ENCODE measurements at places on chromosomes 2 and 18.

GRCh38 chr18:10410472-10411308, 43.7 kb upstream of the APCDD1 start:
- no peak for DNase-seq

DNA sequence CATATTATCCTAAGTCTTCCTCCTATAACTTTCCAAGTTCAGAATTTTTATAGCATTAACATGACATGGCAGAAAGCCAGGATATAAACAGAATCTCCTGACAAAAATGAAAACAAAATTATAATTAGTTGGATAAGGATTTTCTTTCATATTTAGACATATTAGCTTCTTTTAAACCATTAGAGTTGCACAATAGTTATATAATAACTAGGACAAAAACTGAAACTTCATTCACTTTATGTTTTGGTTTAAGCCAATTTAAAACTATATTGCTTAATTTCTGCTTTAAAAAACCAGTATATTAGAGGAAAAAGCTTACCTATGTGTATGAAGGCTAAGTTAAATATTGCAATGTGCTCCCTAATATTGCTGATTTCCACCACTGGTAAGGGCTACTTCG, 254.8 kb downstream of the GPD2 start:
- no peak for DNase-seq

GRCh38 chr18:518081-518480, 17.6 kb upstream of the COLEC12 start:
- no peak for DNase-seq

GRCh38 chr2:208334230-208334629, 68.2 kb downstream of the PIKFYVE start:
- no peak for DNase-seq

- no peak for DNase-seq
Measured at GRCh38 chr2:69452687-69453086, 15.5 kb upstream of the NFU1 start.

GRCh38 chr2:208546107-208546506, 139.5 kb downstream of the PTH2R start:
- no peak for DNase-seq

DNA sequence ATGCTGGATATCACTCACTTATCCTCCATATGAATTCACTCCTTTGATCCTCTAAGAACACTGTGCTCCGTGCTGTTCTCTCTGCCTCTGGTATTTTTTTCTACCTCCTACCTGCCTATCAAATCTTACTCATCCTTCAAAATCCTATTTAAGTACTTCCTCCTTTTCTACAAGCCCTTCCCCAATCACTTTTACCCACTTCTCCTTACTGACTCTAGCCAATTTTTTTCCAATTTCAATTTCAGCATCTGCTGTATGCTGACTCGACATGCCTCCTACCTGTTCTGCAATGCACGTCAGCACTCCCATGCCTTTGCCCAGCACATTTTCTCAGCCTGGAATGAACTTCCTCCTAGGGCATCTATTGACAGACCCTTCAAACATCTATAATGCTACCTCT, 37.3 kb upstream of the LNPK start:
- no peak for DNase-seq

- DNase-seq, result no peak
Measured at GRCh38 chr18:44741511-44741910, 60.8 kb downstream of the SETBP1 start.

GRCh38 chr2:241235859-241236593, 47.5 kb downstream of the ANO7 start:
- DNase-seq, result no peak

GRCh38 chr2:45339253-45339652, 271.8 kb downstream of the SRBD1 start:
- DNase-seq, result no peak

- DNase-seq, result no peak
Measured at GRCh38 chr2:152033011-152033925, 65.6 kb downstream of the CACNB4 start.

DNA sequence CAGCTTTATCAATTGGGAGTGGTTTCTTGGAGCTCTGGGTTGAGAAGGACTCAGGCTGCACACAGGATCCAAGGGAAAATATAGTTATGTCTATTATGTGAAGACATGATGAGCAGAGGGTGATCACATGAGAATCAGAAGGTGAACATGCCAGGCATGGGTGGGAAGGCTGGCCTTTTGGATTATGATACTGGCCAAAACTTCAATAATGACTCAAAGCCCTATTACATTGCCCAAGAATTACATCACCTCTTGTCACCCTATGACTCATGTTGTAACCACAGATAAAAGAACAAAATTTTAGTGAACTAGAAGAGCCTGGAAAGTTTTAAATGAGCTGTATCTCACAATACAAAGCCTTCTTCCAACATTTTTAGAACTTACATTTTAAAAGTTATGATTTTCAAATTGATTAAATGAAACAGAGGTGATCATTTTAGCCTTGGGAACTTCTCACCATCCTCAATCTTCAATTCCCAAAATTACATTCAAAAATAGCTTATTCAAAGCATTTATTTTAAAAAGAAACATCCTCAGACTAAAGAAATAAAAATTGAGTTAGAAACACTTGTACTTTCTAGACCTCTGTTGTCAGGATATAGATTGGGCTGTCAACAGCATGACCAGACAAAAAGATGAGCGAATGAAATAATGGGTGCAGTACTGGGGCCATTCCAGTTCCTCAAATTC, 428.3 kb downstream of the MBD2 start:
- no peak for DNase-seq

DNA sequence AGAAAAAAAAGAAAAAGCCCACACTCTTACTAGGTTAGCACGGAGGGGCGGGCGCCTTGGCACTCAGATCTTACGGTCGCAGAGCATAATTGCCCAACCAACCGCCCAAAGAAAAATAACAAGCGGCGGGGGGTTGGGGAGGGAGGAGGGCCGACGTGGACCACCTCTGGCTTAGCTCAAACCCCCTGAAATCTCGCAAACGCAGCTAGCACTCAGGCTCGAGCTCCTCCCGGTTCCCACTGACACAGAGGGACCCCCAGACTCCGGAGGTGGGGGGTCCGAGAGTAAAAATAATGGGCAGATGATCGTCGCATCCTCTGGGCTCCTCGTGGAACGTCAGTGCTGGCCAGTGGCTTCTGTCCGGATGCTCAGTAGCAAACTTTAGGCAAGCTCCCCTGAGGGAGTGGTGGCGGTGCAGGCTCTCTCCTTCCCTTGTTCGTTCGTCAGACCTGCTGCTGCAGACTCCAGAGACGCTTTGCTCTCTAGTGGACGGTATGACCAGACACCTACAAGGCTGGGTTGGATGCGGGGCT, 12.0 kb downstream of the CATIP start:
- no peak for DNase-seq

- DNase-seq, result no peak
Measured at GRCh38 chr2:62339413-62339812, 143.5 kb downstream of the B3GNT2 start.

DNA sequence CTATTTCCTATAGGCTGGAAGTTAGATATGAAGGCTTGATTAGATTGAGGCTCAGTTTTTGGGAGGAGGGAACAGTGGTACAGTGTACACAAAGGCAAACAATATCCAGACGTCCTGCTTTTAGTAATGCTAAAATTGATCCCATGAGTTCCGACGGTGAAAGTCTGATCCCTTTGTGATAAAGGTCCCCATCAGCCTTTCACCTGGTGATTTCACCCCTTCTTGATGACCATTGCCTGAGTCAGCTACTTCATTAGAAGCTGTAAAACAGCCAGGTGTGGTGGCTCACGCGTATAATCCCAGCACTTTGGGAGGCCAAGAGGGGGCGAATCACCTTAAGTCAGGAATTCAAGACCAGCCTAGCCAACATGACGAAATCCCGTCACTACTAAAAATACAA, 29.7 kb downstream of the TWSG1 start:
- DNase-seq, result no peak

GRCh38 chr2:196131949-196132925, 39.1 kb downstream of the STK17B start:
- peak; percentile 49 for DNase-seq

GRCh38 chr18:58314284-58314683, 270.3 kb downstream of the NEDD4L start:
- DNase-seq, result no peak

DNA sequence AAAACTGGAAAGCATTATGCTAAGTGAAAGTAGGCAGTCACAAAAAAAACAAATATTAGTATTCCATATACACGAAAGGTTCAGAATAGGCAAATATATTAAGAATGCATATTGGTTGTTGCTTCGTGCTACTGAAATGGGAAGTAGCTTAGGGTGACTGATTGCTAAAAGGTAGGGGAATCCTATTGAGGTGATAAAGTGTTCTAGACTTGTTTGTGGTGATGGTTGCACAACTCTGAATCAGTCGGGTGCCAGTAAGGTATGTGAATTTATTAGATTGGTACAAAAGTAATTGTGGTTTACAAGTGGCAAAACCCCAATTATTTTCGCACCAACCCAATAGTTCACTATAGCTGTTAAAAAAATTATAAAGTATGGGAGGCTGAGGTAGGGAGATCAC, 20.7 kb downstream of the USP34 start:
- DNase-seq, result no peak

- DNase-seq, result no peak
Measured at GRCh38 chr2:133986881-133987795, 266.7 kb upstream of the MGAT5 start.

DNA sequence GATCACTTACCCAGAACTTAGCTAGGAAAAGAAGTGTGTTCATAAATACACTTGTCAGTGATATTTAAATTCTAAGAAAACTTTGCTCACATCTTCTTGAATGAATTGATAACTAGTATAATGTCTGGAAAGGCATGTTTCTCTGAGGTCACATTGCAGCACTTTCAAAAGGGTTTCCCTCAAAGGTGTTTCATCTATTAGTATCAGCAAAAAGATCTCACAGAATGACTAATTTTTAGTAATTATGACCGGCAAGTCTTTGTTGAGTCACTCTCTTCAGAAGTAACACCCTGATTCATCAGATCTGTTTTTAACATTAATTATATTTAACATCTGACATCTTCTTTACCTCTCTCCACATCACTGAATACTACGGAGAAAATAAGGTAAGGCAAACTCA, 222.3 kb downstream of the IKZF2 start:
- DNase-seq, result no peak

DNA sequence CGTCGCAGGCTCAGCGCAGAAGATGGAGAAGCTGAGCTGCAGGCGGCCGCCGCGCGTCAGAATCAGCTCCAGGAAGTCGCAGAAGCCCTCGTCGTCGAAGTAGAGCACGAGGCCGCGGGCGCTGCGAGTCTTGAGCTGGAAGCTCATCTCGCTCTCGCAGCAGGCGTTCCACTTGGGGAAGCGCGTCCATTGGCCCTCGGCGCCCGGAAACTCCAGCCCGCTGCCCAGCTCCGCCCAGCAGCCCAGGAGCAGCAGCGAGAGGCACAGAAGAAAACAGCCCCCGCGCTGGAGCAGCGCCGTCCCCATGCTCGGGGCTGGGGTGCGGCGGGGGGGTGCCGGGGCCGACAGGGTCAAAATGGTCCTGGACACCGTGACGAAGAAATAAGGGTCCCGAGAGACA, 4.0 kb downstream of the NRXN1 start:
- no peak for DNase-seq

GRCh38 chr2:135546436-135546835, 15.2 kb downstream of the R3HDM1 start:
- DNase-seq, result no peak

DNA sequence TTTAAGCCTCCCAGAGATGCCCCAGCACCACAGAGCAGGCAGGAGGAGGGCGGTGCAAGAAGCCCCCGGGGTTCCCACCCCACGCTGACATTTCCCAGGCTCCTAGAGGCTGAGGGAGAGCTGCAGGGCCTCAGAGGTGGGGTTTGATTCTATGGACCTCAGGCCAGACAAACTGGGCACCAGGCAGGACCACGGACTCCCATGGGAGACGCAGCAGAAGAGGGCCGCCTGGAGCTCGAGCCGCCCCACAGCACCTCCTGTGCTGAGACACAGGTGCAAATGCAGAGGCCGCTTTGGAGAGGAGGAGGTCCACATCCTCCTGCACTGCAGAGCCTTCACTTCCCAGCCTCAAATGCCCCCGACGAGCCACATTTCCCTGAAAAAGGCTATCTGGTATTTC, 62.7 kb downstream of the PSMG2 start:
- no peak for DNase-seq

DNA sequence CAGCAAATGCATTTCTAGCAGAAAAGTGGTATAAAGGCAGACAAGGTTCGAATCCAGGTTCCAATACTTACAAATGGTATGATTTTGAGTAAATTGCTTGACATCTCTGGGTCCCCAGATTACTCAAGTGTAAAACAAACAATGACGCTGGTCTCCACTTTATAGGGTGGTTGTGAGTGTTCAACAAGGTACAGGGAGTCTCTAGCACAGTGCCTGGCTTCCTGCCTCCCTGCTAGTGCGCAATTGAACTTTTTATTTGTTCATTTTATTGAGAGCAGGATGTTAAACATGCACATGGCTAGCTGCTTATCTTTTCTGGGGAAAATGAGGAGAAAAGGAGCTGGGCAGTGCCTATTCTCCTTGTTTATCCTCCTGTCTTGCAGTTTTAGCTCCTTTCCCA, 74.9 kb upstream of the MYL1 start:
- no peak for DNase-seq

DNA sequence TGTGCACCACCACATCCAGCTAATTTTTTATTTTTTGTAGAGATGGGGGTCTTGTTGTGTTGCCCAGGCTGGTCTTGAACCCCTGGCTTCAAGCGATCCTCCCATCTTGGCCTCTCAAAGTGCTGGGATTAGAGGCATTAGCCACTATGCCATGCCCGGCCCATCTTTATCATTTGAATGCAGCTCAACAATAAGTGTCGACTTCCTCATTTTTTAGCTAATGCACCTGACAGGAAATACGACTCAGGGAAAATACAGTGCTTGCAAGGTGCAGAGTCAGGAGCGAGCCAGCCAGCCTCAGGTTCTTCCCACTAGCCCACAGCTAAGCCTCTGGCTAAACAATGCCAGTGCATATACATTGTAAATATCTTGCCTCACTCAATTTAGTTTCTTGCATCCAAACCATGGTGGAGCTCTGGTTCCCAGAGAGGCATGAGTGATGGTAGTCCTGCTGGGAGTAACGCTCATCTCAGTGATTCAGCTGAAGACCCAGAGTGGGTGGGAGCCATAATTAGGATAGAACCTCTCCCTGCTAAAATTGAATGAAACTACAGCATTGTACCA, 135.0 kb downstream of the TGIF1 start:
- no peak for DNase-seq

DNA sequence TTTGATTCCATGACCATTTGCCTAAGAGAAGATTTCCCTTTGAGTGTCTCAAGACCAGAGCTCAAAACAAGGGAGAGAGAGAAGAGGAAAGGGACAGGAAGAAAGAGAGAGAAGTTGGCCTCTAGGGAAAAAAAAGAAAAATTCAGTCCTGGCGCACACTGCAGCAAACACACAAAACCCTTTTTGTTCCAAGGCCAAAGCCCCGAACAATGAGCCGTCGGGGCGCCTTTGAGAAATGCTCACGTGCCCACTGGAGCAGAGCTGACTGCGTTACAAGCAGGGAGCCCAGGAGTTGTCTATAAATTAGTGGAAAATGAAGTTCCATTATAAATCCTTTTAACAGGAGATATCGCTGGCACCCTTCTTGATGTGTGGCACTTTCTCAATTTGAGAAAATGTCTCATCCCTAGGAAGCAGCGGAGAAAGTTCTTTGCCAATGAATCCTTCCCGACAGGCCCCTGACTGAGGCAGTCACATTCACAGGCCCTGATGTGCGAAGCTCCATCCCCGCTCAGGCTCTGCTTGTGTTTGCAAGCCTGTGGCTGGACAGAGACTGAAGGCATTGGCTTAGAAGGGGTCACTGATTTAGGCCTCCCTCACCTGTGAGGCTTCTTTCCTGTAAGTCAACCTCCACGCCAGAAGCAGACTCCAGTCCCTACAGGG, 32.1 kb upstream of the NCKAP5 start:
- no peak for DNase-seq

- DNase-seq, result no peak
Measured at GRCh38 chr18:76725445-76725844, 96.9 kb upstream of the ZNF236 start.

- DNase-seq, result no peak
Measured at GRCh38 chr18:76447258-76447890, 47.7 kb downstream of the ZNF516 start.

All from stimulated activated CD4-positive, alpha-beta T cell treated with anti-CD3 and anti-CD28 coated beads, Interleukin-2, amount 100 ng/mL, for 48 hours (primary cell).